Stimulated activated CD4-positive, alpha-beta T cell treated with anti-CD3 and anti-CD28 coated beads, Interleukin-12 subunit alpha, Interleukin-12 subunit beta, amount 100 ng/mL, for 4 hours (primary cell): ENCODE measurements at places on chromosomes 7 and 10.

DNA sequence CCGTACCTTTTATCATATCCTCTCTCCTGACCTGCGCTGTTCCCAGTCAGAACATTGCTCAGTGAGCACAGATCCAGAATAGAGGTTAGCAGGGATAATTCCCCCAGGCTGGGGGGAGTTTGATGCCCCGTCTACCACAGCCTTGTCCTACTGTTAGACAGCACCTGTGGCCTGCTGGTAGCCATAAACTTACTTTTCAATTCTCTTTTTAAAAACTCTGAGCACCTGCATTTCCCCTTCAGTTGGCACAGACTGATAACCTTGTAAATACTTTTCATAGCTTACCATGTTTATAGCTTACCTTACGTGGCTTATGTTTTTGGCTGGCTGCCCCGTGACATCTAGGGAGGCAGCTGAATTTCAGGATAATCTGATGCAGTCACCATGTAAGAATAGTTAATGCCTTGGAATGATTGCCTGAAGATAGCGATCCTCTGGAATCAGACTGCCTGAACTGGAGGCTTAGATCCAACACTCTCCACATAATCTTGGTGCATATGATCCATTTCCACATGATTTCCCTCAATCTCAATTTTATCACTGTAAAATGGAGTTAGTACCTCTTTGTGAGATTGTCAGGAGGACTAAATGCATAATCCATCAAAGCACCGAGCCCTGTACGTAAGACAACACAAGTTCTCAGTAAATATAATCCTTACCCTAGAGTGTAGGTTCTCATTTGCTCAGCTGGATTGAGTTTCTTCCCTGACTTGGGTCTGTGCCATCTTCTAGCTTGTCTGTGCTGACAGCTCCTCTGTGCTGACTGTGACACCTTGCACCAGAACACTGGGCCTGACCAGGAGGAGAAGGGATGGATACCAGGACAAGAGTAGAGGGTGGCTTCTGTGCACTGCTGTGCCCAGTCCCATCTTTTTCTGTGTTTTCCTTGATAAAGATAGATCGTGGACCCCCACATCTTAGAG, 111.7 kb upstream of the GJD4 start:
- DNase-seq = no peak

GRCh38 chr10:7484456-7485243, 73.8 kb upstream of the SFMBT2 start:
- peak; percentile 16 for DNase-seq

DNA sequence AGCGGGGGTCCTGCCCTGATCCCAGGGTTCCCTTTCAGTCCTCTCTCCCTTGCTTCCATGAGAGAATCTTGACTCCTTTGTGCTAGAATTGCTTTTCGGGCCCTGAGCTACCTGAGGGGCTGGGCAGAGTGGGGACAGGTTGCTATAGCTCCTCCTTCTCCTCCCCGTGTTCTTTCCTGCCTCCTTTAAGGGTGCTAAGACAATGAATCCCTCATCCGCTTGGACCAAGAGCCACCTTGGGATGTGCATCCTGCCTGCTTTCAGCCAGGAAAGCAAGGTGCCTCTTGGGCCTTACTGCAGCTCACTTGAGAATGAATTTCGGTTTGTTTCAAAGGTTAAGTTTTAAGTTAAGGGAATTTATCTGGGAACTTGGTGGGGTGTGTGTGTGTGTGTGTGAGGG, 53.6 kb downstream of the ADRA2A start:
- DNase-seq = no peak

GRCh38 chr7:49513911-49514310, 259.5 kb upstream of the VWC2 start:
- no peak for DNase-seq

DNA sequence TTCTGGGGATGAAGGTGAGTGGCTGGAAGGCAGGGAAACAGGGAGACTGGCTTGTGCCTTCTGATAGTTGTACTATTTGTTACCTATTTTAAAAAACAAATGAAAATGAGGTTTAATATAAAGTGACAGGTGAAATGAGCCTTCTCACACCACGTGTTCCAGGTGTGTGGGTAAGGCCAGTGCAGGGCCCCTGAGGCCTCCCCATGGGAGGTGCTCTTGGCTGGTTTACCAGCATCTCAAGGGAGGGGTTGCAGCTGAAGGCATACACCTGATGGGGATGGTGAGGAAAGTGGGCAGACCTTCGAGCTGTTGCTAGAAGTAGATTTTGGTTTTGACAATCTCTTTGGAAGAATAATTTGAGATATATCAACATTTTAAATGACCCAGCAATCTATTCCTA, 103.6 kb downstream of the ARHGAP22 start:
- DNase-seq = no peak

DNA sequence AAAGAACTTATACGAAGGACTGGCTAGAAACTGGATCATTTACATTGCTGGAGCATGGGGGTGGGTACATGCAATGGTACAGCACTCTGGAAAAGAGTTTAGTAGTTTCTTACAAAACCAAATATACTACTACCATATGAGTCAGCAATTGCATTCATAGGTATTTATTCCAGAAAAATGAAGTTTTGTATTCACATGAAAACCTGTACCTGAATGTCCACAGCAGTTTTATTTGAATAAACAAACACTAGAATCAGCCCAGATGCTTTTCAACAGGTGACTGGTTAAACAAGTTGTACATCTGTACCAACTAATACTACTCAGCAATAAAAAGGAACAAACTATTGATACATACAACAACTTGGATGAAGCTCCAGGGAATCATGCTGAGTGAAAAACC, 3.4 kb downstream of the SCIN start:
- no peak for DNase-seq

GRCh38 chr7:139321071-139321745, 19.9 kb upstream of the FMC1 start:
- no peak for DNase-seq

DNA sequence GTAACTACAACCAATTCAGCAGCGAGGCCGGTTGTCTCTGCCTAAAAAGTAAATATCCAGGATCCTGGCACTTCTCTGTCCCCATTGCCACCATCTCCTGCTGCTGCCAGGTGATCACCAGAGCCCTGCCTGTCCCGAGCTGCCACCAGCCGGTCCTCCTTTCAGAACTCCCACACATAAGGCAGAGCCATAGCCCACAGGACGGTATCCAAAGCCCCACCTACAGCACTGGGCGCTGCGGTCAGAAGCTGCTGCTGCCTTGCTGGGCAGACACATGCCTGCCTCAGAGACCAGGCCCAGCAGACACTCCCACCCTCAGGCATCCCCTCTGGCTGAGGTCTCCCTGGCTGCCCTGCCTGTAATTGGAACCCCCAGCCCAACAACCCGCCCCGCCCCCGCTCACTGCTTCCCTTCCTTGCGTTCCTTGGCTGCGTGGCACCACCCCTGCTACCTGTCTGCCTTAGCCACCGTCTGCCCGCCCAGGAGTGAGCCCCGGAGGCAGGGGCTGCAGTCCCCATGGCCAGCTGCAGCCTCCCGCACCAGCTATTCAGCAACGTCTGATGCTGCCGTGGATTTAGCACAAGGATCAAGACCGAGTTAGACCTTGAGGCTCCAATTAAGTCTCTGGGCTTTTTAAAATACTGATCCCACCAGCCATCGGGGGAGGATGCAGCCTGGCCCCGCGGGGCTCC, 100.7 kb downstream of the CYTH3 start:
- no peak for DNase-seq

GRCh38 chr10:97664282-97664850, 22.7 kb downstream of the AVPI1 start:
- DNase-seq = no peak

DNA sequence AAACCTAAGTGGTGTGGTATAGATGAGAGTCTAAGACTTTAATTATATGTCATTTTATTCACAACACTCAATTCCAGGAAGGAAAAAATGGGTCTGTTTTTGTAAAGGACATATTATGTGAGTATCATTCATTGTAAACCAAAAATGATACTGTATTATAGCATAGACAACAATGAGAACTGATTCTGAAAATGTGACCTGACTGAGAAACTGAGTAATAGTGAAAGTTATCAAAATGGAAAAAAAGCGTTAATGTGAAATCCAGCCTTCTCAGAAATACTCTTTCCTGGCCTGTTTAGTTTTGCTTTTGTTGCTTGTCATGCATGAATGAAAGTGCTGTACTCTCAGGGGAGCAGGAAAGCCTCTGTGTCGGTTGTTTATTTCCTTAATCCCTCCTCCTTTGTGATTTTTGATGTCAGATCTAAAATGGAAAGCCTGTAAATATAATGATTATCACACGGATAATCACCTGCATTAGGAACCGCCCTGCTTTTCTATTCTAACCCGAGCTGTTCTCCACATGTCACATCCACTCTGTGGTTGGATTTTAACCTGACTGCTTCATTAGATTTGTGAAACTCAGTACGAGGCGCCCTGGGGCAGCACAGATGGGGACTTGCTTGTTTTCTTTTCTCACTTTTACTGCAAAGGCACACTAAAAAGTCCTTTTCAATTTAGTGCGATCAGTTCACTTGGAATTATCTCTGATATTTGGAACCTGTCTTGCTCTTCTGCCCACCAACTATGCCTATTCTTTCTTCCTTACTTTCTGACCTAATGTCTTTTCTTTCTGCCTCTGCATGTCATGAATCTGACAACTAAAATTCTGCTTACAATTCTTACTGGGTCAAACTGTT, 240.9 kb upstream of the KAT6B start:
- DNase-seq = peak; percentile 36

GRCh38 chr10:5040010-5040673, 36.5 kb upstream of the AKR1C2 start:
- DNase-seq = no peak

- no peak for DNase-seq
These were observed 2.5 kb upstream of the P4HA1 start for GRCh38 chr10:73099141-73099540.

- peak; percentile 39 for DNase-seq
These were observed 228.7 kb upstream of the KLF6 start for GRCh38 chr10:4013651-4014121.

DNA sequence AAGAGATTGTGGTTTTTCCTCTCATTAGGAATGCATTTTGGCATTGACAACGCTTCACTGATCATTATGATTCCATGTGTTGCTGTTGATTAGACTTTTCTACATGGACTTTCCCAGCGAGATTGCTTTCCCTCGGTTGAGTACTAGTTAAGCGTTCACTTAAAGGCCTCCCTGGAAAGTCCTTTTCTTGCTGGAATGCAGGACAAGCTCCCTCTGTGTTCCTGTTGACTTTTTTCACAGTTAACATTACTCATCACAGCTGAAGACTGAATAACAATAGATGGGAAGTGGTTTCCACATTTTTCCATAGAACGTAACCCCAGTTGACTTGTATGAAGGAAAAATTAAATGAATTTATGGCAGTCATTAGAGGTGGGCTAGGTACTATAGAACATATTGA, 2.6 kb upstream of the CAV1 start:
- DNase-seq = no peak

GRCh38 chr7:37944737-37945054, 24.3 kb downstream of the EPDR1 start:
- DNase-seq = no peak

- no peak for DNase-seq
These were observed 213.6 kb downstream of the DOCK4 start for GRCh38 chr7:111992601-111993000.

GRCh38 chr7:1651891-1652290, 18.2 kb upstream of the ELFN1 start:
- DNase-seq = no peak

- no peak for DNase-seq
These were observed 3.9 kb upstream of the SPAG6 start for GRCh38 chr10:22341190-22341925.

DNA sequence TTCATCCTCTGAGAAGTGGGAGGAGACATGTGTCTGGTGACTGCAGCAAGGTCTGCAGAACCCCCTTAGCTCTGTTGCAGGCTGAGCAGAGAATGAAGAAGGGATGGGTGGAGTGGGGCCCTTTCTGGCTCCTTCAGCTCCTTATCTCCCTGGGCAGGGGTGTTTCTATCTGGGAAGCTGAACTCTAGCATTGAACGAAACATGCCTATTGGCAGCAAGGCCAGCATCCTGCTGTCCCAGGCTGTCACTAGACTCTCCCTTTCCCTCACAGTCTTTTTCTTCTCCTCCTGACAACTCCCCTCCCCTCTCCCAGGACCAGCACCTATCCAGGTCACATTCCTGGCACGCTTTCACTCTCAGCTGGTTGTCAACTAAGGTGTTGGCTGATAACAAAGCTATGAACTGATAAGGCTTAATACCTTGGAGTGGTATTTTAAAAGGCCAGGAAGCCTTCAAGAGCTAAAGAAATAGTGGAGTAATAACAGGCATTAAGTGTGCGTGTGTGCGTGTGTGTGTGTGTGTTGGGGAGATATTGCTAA, 128.8 kb upstream of the FZD8 start:
- DNase-seq = no peak

DNA sequence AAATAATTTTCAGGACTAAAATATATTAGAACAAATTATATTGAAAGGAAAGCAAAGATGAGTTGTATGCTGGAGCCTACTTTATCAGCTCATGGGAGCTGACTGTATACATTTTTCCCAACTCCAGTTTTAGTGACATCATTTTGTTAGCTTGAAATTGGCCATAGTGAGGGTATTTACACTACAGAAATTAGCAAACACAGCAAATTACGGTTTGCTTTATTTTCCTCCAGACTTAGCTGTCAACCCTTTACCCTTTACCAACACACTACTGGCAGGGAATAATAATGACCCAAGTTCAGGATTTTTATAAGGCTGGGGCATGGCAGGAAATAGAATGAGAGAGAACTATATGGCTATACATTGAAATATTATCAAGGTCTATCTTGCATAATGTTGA, 120.3 kb upstream of the PRSS1 start:
- DNase-seq = no peak

GRCh38 chr7:148304456-148304855, 286.1 kb upstream of the C7orf33 start:
- no peak for DNase-seq

DNA sequence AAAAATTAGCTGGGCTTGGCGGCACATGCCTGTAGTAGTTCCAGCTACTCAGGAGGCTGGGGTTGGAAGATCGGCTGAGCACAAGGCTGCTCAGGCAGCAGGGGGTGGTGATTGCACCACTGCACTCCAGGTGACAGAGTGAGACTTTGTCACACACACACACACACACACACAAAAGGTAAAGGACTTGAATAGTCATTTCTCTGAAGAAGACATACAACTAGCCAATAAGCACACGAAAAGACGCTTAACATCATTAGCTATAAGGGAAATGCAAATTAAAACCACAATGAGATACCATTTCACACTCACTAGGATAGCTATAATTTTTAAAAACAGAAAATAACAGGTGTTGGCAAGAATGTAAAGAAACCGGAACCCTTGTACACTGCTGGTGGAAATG, 48.6 kb downstream of the HIP1 start:
- no peak for DNase-seq

DNA sequence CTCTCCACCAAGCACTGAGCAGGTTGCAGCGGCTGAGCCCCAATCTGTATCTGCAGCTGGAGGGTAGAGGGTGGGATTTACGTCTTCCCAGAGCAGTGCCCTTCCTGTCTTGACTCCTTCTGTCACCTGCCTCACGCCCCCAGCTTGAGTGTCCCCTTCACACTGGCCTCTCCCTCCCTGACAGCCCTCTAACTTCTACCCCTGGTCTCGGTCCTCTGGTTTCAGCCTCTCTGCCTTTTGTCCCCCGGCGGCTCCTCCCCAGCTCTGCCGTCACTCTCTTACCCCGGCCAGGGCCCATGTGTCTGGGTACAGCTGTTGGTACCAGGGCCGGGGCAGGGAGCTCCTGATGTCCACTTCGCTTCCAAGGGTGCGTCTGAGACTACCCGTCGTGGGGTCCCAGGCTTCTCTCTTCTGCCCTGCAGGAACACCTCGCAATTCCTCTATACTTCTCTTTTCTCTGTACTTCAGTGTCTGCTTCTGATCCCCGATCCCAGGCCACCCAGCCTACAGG, 654 bp downstream of the MUC3A start:
- no peak for DNase-seq

- no peak for DNase-seq
These were observed 28.9 kb upstream of the ASAH2 start for GRCh38 chr10:50280049-50280841.
